Activated naive CD4-positive, alpha-beta T cell (primary cell): ENCODE measurements at places on chromosomes 6 and 20.

DNA sequence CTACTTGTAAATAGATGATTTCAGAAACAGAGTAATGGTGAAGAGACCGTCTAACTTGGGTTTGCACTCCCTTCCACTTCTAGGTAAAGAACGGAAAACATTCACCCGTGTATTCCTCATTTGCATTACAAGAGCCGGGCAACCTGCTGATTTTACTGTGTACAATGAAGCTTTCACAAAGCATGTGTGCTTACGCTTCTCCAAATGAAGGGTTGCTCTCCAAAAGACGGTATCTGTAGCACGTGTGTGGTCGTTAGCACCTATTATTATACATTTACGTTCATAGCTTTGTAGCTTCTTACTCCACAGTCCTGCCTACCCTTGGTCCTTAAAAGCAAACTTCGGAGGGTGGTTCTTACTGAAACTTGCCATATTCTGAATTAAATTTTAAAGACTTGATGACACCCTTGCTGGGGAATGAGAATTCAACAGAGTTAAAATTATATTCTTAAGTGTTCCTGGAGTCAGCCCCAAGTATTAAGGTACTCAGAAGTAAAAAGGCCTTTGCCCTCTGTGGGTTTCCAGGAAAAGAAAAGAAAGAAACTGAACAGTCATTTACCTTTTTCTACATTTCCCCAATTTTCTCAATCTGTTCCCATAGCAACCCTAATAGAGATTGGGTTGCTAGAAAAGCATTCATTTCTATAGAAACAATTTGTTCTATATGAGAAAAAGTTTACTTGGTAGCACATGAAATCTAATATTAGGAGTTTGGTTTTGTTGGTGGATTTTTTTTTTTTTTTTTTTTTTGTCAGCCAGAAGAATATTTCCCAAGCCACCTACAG lies 61.9 kb upstream of the KCNG1 start:
- no peak for DNase-seq

- no peak for DNase-seq
Measured at GRCh38 chr20:7500231-7500663, 440.0 kb downstream of the HAO1 start.

DNA sequence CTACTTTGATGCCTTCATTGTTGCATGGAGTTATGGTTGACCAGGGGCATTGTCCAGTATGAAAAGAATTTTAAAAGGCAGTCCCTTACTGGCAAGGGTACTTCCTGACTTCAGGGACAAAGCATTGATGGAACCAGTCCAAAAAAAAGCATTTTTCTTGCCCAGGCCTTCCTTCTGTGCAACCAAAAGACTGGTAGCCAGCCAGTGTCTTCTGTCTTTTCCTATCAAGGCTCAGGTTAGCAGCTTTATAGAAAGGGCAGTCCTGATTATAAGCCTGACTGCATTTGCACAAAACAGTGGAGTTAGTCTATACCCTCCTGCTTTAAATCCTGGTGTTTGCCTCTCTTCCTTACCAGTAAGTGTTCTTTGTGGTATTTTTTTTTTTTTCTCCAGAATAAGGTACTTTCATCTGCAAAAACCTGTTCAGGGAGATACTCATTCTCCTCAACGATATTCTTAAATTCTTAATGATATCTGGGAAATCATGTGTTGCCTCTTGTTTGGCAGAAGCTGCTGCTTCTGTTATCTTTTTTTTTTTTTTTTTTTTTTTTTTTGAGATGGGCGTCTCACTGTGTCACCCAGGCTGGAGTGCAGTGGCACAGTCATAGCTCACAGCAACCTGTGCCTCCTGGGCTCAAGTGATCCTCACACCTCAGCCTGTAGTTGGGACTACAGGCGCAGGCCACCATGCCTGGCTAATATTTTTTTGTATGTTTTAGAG lies 33.9 kb downstream of the SCAF8 start:
- DNase-seq: no peak

GRCh38 chr20:50111120-50111828 lies 1.7 kb downstream of the UBE2V1 start:
- no peak for DNase-seq

DNA sequence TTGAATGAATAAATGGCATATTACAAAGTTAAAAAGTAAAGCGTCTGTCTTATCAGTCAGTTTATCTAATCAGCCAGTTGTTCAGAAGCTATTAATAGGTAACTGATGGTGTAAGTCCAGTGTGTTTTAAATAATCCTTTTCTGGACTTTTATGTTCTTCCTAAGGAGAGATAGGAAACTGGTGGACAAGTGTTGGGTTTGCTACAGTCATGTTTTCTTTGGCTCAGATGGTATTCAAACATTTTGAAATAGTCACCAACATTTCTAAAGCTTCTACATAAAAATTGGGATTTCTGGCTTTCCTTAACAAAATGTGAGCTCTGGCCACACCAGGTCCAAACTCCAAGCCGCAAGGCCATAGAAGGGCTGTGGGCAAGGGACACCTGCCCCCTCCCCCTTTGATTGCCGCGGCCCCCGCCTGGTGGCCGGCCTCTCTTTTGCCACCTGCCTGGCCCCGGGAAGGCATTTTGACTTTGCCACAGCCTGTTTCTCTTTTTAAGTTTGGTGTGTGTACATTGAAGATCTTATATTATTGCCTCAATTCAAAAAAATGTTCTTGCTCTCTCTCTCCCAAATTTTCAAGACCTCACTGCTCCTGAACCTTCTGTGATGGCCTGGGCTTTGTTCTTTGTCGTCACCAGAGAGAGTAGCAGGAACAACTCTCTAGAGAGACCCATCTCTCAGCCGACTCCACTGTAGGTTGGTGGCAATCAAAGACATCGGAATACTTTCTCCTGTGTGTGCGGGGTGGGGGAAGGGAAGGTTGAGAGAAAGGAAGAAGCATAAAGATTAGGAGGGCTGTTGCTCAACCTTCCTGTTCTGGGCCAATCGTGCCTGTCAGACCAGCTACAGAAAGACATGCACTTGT lies 84.0 kb upstream of the ZNF217 start:
- no peak for DNase-seq

DNA sequence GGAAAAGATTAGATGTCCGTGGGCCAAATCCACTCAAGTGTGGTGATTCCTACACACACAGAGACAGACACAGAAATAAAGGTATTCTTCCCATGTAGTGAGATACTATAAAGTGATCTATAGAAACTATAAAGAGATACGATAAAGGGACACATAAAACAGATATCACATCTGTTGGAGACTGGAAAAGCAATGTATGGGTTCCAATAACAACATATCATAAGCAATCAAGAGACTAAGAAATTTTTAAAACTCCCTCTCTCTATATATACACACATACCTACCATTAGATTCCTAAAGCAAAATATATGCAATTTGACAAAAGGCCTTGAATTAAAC lies 5.2 kb downstream of the PPP1R10 start:
- DNase-seq: no peak

- no peak for DNase-seq
Measured at GRCh38 chr6:13794184-13794583, 20.2 kb downstream of the MCUR1 start.

DNA sequence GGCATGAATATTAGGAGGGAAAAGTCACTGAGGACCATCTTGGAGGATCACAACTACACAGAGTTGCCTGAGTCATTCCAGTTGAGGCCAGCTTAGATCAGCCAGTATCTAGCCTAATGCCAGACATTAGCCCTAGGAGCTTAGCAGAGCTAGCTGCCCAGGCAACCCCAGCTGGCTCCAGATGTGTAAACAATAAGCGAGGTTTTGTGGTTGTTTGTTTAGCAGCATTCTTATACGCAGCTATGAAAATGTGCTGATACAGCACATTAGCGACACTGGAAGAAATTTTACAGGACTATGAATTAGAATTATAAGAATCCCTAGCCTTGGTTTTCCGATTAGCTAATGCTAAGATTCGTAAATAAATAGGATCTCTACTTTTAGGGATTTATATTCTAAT lies 59.3 kb downstream of the BTBD3 start:
- no peak for DNase-seq

DNA sequence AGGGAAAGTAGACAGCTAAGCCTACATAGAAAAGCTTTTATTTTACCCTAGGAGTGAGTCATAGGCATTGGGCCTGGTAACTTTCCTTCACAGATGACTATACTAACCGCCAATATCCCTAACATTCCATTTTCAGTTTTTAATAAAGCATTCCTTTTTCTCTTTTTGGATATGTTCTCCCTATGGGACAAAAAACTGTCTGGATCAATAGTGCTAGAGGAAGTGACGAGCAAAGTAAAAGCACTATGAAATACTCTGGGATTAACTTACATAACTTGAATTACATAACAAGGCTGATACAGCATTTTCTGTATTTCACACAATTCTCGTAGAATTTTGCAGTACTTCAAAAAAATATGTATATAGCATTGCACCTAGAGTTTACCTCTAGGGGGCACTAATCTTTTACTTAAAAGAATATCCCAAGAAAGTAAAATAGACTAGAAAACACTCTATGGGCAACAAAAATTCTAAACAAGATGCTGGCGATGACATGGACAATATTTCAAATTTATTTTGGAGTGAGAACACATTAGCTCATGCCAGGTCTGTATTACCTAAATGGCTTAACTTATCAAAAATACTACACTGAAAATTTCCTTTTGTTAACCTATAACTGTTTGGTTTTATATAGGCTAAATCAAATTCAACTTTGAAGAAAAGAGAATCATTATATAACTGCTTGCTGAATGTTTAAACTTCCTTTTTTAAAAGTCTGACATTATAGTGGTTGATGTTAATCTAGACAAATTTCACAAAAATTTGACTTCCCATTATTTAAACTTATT lies 66.3 kb upstream of the DST start:
- no peak for DNase-seq

DNA sequence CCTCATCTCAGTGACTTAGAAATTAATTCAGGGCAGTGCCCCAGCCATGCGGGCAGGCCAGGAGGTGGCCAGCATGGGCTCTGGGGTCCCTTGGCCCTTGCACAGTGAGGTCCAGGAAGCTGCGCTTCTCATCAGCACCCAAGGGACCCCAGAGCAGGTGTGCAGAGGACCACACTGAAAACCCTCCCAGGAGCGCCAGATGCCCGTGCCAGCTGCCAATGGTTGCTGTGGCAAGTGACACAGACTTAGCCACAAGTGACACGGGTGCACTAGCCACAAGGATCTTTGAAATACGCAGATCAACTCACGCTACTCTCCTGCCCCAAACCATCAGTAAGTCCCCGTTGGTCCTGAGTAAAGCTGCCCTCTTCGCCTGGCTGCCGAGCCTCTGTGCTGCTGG lies 88.1 kb downstream of the ERMARD start:
- no peak for DNase-seq

GRCh38 chr6:37779902-37780628 lies 39.5 kb upstream of the ZFAND3 start:
- DNase-seq: no peak

- DNase-seq: no peak
Measured at GRCh38 chr20:6466075-6466810, 301.2 kb upstream of the BMP2 start.

- DNase-seq: no peak
Measured at GRCh38 chr6:114061741-114062140, 90.8 kb upstream of the HDAC2 start.

- DNase-seq: no peak
Measured at GRCh38 chr20:11979306-11979990, 61.8 kb downstream of the BTBD3 start.

DNA sequence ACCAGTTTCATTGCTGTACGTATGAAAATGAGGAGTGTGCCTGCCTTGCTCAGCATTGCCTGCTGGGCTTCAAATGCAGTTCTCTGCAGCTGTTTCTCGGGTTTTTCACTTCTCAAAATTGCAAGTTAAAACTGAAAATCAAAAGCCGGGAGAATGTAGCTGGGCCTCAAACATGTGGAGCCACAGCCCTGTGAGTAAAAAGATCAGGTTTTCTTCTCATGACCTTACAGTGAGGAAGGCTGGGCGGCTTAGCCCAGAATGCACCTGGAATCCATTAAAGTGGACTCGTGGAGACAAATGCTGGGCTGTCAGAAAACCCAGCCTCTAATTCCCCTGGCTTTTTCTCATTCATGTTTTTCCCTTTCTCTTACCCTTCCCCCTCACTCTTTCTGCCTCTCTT lies 34.4 kb downstream of the DSE start:
- DNase-seq: no peak

- no peak for DNase-seq
Measured at GRCh38 chr6:154113392-154113791, 74.4 kb downstream of the OPRM1 start.

- no peak for DNase-seq
Measured at GRCh38 chr6:22809370-22809769, 240.0 kb downstream of the HDGFL1 start.

- no peak for DNase-seq
Measured at GRCh38 chr20:49549801-49550551, 18.0 kb downstream of the PTGIS start.

- no peak for DNase-seq
Measured at GRCh38 chr20:3784216-3784853, 2.2 kb downstream of the CENPB start.

- DNase-seq: no peak
Measured at GRCh38 chr20:31719644-31720485, 2.8 kb downstream of the BCL2L1 start.

DNA sequence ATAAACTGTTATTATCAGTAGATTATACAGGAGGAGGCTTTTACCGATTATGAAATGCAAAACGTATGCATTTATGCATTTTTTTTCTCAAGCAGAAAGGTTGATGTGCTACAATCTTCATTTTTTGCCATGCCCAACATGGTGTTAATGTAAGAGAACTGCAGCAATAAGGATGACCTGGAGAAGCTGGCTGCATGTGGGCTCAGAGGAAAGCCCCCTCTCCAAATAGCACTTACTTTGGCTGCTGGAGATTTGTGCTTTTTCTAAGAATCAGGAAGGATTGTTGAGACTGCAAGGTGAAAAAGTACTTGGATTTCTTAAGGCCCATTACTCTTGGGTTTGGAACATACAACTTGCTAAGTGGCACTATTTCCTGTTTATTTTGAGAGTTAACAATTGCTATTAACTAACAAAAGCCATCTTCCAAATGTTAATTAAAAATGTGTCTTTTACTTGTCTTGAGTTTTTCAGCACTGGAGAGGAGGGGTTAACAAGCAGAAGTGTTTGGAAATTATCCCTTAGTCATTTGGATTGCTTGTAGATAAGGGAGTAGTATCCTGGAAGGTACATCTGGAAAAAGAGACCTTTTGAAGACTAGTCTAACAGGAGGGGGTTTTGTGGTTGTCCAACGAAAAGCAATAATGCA lies 5.6 kb downstream of the SOX4 start:
- DNase-seq: no peak

DNA sequence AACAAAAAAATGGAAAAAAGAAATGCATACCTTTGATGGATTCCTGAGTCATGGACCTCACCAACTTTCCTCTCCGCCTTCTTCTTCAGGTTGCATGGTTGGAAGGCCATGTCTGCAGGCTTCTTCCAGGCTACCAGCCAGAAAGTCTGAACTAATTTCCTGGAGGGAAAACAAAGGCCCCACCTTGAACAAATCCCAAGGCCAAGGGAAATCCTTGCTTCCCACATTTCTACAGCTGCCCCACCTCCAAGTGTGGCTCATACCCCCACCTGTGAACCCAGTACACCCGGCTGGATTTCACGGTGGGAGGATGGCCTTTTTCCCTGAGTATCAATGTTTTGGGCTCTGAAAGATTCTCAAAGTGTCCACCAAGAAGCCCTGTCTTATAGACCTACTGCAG lies 22.4 kb downstream of the IL17A start:
- no peak for DNase-seq

GRCh38 chr20:37971561-37972127 lies 61.6 kb downstream of the TTI1 start:
- DNase-seq: no peak

GRCh38 chr6:23077772-23078171 lies 508.4 kb downstream of the HDGFL1 start:
- DNase-seq: no peak
